Neural cell (in vitro differentiated cells): ENCODE measurements at places on chromosomes 12 and 14. TPM values are rescaled to one million over a fixed set of nuclear protein-coding genes. Genes with fewer than 3 reads are reported as not detected.

The KRT73 gene
- polyA plus RNA-seq, result not detected in 2 replicates

The CPNE8 gene
- polyA plus RNA-seq, result 1.9 and 10.2 TPM in 2 replicates

The LTB4R2 gene
- 3.4 and 5.0 TPM in 2 replicates for polyA plus RNA-seq

The TCL1B gene
- not detected in 2 replicates for polyA plus RNA-seq

The FOXG1 gene
- 53.5 and 54.0 TPM in 2 replicates for polyA plus RNA-seq

The TSHR gene
- not detected in 2 replicates for polyA plus RNA-seq

The ASIC1 gene
- polyA plus RNA-seq, result 8.0 and 9.1 TPM in 2 replicates

The GPR84 gene
- not detected in 2 replicates for polyA plus RNA-seq

The BATF gene
- not detected in 2 replicates for polyA plus RNA-seq

The ATP2B1 gene
- polyA plus RNA-seq, result 117 and 139 TPM in 2 replicates

The TAS2R14 gene
- 13.5 and 14.9 TPM in 2 replicates for polyA plus RNA-seq

The BMP4 gene
- 2.5 TPM in 1 of 2 replicates, not detected in the other for polyA plus RNA-seq

The GIT2 gene
- 14.2 and 21.1 TPM in 2 replicates for polyA plus RNA-seq

The HIP1R gene
- 270 and 297 TPM in 2 replicates for polyA plus RNA-seq

The GARIN6 gene
- polyA plus RNA-seq, result not detected in 2 replicates

The KRT8 gene
- 0.46 and 3.0 TPM in 2 replicates for polyA plus RNA-seq

The NDUFA9 gene
- polyA plus RNA-seq, result 67.3 and 73.3 TPM in 2 replicates

The KCNK13 gene
- 0.11 TPM in 1 of 2 replicates, not detected in the other for polyA plus RNA-seq

The PITPNM2 gene
- 0.52 and 0.82 TPM in 2 replicates for polyA plus RNA-seq

The DTX3 gene
- 141 and 163 TPM in 2 replicates for polyA plus RNA-seq

The SLC6A12 gene
- polyA plus RNA-seq, result 0.15 and 0.22 TPM in 2 replicates

The ANKRD33 gene
- not detected in 2 replicates for polyA plus RNA-seq

The PLEKHA5 gene
- 109 and 130 TPM in 2 replicates for polyA plus RNA-seq

The TMEM119 gene
- polyA plus RNA-seq, result not detected in 2 replicates

The AKAP6 gene
- polyA plus RNA-seq, result 15.8 and 22.8 TPM in 2 replicates

The DPPA3 gene
- not detected in 2 replicates for polyA plus RNA-seq

The IFI27 gene
- 2.2 and 5.6 TPM in 2 replicates for polyA plus RNA-seq

The TBX3 gene
- polyA plus RNA-seq, result not detected in 2 replicates

The ZDHHC22 gene
- 4.3 and 5.1 TPM in 2 replicates for polyA plus RNA-seq

The FOXM1 gene
- 0.31 and 0.56 TPM in 2 replicates for polyA plus RNA-seq

The TOMM20L gene
- polyA plus RNA-seq, result not detected in 2 replicates

The MMP19 gene
- not detected in 2 replicates for polyA plus RNA-seq

The SRRM4 gene
- 9.9 and 10.5 TPM in 2 replicates for polyA plus RNA-seq

The TAS2R20 gene
- 1.9 and 3.3 TPM in 2 replicates for polyA plus RNA-seq
